ENCODE measurements at places on chromosomes 16 and 17.

DNA sequence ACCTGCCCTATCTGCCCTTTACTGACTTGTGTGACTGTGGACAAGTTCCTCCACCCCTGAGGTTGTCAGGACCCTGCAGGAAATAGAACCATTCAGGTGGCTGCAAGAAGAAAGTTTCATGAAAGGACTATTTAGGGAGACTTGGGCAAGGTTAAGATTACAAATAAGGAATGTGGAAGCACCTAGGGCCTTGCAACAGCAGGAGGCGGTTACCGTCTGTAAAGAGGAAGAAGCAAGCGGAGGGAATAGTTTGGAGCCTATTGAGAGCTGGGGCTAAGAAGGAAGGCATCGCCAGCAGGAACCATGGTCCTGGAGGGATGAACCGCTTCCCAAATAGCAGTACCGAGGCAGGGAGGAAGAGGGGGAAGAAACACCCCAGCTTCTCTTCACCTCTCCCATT, 132.4 kb downstream of the PRKCB start:
- DNase-seq = no peak

DNA sequence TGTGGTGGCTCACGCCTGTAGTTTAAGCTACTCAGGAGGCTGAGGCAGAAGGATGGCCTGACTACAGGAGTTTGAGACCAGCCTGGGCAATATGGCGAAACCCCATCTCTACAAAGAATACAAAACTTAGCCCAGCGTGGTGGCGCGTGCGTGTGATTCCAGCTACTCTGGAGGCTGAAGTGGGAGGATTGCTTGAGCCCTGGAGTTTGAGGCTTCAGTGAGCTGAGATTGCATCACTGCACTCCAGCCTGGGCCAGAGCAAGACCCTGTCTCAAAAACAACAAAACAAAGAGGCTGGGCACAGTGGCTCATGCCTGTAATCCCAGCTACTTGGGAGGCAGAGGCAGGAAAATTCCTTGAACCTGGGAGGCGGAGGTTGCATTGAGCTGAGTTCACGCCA, 7.0 kb upstream of the CSNK1D start:
- no peak for DNase-seq

DNA sequence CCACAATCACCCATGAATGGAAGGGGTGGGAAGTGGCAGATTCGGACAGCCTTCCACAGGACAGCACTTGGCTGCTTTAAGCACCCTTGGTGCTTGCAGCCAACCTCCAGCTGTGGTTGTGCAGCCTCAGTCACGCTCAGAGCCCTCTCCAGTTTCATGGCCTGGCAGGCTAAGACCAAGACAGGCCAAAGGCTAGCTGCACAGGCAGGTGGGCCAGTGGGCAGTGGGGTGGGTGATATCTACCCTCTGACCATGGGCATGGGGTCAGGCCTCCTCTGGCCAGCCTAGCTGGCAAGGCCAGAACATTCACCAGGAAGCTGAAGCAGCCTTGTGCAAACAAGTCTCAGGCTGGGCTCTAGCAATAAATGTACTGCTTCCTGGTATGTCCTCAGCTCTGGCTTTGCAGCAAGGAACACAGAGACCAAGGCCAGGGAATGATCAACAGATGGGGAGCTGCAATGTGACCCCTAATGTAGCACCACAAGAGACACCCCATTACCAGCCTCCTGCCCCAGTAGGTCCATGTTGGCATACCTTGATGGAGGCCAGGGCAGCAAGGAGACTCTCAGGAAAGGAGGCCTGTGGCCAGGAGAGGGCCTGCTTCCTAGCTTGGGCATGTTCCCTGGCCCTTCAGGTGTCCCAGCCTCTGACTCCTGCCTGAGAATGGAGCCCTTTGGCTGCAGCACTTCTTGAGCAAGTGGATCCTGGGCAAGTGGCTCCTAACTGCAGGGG, 20.9 kb downstream of the HSD11B2 start:
- no peak for DNase-seq

DNA sequence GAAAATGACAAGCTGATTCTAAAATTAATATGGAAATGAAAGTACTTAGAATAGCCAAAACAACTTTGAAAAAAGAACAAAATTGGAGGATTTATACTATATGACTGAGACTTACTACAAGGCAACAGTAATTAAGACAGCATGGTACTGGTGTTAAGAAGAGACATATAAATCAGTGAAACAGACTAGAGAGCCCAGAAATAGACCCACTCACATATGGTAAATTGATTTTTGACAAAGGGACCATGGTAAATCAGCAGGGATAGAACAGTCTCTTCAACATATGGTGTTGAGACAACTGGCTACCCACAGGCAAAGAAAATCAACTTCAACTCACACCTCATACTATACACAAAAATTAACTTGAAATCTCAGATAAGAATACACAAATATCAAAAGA, 12.9 kb downstream of the CMC2 start:
- DNase-seq = no peak

GRCh38 chr16:17261197-17261858, 209.4 kb downstream of the XYLT1 start:
- no peak for DNase-seq

DNA sequence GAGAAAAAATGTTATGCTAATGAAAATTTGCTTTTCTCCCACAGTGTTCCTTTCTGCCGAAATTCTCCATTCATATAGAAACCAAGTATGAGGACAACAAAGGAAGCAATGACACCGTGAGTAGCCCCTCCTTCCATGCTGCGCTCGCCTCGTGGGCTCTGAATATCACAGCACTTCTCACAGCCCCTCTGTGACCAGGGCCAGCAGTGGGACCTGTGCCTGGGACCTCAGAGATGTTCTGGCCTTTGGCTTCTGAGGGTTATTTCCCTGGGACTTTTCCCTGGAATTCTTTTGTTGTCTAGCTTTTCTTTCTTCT, 139.6 kb upstream of the NOL11 start:
- no peak for DNase-seq

DNA sequence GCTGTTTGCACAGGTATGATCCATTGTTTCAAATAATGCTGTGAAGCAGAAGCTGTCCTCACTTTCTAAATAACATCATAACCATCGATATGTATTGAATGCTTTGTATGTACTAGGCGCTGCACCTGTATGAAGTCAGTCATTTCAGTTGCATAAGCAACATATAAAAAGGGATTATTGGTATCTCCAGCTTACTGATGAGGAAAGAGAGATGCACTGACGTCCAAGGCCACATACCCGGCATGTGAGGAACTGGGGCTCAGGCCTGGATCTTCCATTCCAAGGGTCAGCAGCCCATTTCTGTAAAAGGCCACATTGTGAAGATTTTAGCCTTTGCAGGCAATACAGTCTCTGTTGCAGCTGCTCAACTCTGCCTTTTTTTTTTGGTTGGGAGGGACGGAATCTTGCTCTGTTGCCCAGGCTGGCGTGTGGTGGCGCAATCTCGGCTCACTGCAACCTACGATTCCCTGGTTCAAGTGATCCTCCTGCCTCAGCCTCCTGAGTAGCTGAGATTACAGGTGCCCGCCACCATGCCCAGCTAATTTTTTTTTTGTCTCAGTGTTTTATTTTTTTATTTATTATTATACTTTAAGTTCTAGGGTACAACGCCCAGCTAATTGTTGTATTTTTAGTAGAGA, 244.7 kb downstream of the MRTFB start:
- DNase-seq = no peak

Measured in activated T-cell treated with anti-CD3 and anti-CD28 coated beads, Interleukin-2, amount 50 U/mL, for 24 hours (primary cell).